ENCODE measurements at places on chromosomes 1 and 21.

DNA sequence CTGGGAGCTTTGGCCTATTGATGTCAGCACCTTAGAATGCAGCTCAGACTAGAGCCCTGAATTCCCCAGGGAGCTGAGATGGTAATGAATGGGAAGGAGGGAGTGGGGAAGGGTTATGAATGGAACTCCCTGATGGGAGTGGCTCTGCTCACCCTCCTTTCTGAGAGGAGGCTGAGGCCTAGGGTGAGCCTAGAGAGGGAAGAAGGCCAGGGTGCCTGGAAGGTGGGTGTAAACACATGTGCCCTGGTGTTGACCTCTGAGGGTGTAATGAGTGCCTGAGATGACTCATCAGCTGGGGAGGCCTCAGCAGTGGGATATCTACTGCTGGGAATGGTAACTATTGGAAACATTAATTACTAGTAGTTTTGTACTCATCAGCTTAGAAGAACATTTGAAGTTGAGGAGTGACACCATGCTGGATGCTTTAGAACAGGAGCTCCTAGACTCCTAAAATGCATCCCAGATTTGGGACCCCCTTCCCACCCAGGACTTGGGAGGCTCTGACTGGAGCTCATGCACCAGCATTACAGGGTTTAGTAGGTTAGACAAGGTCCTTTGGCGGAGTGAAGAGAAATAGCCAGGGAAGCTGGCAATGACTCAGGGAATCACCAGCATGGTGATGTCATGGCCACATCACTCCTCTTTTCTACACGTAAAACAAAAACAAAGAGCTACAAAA, 16.0 kb upstream of the PIGV start:
- peak; percentile 74 for DNase-seq

DNA sequence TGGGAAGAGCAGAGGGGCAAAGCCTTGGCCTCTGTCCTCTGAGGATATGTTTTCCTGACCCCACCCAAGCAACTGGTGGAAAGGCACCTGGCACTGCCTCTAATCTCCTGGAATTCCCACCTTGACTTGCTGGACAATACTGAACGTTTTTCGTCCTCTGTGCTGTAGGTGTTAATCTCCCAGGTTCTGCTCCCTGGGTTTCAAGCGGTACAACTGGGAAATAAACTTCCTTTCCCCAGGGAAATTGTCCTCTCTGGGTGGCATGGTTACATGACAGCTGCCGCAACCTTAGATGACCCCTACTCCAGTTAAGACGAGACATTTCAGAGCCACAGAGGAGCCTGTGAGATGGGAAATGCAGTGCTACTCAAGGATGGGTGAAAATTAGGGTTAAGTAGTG, 57.3 kb upstream of the BCAR3 start:
- no peak for DNase-seq

DNA sequence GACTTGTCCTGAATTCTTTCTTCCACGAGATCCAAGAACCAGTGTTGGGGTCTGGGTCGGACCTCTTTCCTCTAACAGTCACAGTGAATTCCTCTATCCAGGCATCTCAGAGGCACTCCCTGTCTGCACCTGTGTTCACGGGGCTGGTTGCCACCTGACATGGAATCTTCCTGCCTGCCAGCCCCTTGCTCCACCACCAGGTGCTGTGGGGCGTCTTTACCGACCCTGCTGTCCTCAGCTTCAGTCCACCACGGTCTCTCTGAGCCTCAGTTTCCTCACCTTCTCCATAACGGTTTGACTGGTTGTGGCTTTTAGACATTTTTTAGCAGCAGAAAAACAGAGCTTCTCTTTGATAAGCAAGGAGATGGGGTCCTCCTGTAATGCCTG, 62.7 kb downstream of the SDC3 start:
- no peak for DNase-seq

DNA sequence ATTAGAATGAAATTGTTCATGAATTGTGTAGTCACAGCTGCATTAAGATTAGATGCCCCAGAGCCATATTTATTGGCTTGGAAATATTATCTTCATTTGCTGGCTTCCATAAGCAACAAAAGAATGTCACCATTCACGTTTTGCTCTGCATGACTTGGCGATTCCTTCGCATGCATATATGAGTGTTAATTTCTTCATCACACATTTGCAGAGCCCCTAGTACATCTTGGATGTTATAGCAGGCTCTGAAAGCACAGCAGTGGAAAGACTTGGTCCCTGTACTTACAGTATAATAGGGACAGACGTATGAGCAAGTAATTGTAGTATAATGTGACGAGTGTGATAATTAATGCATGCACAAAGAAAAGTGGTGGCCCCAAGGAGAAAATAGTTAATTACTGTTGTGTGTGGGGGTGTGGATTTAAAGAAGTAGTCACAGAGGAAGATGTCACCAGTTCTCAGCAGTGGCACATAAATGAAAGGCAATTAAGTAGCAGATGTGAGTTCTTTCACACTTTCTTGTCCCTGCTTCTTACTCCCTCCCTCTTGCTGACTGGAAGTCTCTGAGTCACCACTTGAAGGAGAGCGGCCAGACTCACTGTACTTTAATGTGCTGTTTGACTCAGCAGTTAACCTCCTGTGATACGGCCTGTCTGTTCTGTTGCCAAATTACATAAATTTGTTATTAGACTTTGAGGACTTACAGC, 21.0 kb downstream of the S100A10 start:
- DNase-seq = peak; percentile 94

GRCh38 chr1:153434746-153435455, 18.6 kb downstream of the S100A7A start:
- DNase-seq = no peak

- peak; percentile 53 for DNase-seq
These were observed 2.1 kb downstream of the RIPK4 start for GRCh38 chr21:41764558-41765419.

DNA sequence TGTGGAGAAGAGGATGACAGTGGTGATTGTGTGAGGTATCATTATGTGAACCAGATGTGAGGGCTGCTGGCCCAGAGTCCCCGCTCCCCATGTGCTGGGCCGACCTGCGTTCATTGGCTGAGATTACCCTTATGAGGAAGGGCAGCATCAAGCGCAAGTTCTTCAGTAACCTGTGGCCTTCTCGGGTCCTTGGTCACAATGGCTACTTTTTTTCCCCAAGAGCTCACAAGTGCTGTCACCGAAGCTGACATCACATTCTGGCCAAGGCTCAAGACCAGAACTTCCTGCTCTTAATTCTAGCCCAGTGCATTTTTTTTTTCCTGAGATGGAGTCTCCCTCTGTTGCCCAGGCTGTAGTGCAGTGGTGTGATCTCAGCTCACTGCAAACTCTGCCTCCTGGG, 262.9 kb downstream of the RHOU start:
- no peak for DNase-seq

DNA sequence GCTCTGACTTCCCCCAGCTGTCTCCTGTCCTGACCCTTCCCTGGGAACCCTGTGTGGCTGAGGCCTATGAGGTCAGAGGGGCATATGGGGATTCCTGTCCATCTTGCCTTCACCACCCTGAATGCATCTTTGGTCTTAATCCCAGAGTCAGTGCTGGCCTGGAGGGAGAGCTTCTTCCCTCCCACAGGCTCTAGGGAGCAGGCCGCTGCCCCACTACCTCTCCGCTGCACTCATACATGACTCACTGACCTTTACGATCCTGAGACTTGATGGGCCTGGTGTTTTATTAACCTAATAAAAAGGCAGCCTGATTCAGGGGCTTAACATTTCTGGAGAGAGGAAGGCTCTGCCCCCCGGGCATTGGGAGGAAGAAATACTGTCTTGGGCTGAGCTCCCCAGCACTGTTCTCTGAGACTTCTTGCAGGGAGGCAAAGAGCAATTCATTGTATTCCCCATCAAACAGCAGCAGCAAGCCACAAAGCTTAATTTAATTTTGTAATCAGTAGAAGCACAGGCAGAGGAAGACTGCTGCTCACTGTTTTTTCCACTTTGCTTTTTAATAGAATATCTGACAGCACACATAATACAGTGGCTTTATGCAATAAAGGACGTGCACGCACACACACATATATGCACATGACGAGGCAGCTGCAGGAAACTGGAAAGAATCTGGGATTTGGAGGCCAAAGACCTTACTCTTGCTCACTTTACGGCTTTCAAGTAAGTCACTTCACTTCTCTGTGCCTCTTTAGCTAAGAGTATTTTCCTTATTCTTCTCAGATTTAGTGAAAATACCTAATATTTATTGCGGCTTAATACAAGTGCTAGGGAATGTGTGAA, 89.2 kb upstream of the GRIK3 start:
- DNase-seq = no peak

- no peak for DNase-seq
These were observed 688.6 kb upstream of the ADGRL4 start for GRCh38 chr1:79695138-79695537.

- DNase-seq = no peak
These were observed 100.1 kb upstream of the C1orf174 start for GRCh38 chr1:3999941-4000735.

DNA sequence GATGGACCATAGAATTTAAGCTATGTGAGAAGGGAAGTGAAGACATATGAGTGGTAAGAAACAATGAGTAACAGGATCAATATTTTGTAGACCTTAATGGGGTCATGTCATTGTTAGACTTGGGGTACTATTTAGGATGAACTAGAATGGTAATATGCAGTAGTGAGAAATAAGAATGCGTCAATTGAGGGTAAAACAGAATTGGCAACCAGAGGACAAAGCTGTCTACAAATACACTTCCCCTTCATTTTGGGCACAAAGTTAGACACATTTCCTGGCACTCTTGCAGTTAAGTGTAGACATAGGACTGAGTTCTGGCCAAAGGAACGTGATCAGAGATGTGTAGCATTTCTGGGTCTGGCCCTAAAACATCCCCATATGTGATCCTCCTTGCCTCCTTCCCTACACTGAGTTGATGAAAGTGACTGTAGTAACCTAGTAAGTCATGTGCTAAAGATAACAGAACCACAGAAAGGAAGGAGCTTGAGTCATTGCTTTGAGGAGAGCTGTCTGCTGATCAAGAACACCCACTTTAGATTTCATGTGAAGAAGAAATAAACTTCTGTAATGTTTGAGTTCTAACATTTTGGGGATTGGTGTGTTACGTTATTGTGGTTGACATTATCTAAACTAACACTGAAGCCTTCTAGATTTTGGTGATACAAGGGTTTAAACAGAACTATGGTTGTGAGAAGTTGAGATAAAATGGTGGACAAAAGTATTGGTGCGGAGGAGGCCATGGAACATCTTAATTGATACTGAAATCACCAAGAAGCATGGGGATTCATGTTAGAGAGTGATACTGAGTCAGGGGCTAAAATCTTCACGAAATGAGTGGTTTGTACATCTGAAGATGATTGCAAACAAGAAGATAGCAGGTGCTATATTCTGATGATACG, 41.7 kb downstream of the CD55 start:
- peak; percentile 32 for DNase-seq

GRCh38 chr1:218983433-218983832, 190.2 kb upstream of the LYPLAL1 start:
- DNase-seq = no peak

DNA sequence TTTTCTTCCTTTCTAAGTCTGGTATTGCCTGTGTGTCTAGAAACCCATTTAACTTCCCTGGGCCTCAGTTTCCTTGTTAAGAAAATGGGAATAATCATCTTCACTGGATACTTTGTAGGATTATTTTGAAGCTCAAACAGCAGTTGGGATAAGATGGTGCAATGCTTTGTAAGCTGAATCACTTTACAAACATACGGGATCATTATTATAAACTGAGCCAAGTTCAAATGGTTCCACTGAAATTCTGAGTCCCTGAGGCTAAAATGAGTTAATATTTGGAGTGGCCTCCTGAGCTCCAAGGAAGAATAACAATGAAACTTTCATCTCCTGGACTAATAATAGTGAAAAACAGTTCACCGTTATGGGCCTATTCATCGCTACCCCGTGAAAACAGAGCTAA, 388.0 kb downstream of the PLPP3 start:
- peak; percentile 19 for DNase-seq

DNA sequence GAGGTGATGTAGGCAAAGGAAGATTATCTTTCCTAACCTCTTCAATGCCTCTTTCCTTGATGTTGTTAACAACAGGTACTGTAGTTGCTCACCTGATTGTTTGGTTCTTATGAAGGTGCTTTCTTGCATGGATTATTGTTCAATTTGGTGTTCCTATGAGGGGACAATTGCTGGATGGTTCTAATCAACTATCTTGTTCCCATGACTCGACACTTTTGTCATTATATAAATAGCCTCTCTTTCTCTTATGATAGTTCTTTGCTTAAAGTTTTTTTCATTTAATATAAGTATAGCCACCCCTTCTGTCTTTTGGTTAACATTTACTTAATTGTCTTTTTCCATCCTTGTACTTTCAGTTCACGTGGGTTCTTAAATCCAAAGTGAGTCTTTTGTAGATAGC, 35.5 kb downstream of the OR10R2 start:
- DNase-seq = no peak

GRCh38 chr1:202802998-202803932, 5.0 kb downstream of the KDM5B start:
- DNase-seq = peak; percentile 69

- no peak for DNase-seq
These were observed 14.1 kb upstream of the TIAM1 start for GRCh38 chr21:31358158-31358557.

DNA sequence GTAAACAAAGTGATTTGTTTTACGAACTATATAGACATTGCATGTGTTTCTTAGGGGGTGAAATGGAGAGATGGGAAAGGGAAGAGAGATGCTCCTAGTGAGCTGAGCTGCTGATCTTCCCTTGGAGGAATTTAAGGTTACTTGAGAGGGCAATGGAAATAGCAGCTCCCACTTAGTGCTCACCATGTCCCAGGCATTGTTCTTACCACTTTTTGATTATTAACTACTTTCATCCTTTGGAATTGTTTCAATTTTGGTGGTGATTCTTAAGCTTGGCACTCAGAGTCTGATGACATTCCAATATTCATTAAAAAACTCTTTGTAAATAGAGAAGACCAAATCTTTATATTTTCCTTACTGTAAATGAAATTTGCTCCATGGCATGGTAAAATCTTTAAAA, 124.9 kb downstream of the ITSN1 start:
- no peak for DNase-seq

DNA sequence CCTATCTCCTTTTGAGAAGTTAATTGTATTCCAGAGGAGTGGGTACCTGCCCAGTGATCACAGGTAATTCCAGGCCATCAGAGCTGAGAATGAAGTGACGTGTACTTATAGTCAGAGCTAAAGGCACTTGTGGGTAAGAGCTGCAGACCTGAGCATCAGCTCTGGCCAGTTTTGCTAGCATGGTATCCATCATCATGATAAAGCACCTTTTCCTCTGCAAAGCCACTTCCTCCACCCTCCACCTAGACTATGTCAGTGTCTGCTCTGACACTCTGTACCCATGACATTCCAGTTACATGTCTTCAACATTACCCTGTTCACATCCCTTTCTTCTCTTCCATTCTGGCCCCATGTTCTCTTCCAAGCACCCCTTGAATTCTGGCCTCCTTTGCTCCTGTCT, 157.3 kb downstream of the GRIK3 start:
- no peak for DNase-seq

DNA sequence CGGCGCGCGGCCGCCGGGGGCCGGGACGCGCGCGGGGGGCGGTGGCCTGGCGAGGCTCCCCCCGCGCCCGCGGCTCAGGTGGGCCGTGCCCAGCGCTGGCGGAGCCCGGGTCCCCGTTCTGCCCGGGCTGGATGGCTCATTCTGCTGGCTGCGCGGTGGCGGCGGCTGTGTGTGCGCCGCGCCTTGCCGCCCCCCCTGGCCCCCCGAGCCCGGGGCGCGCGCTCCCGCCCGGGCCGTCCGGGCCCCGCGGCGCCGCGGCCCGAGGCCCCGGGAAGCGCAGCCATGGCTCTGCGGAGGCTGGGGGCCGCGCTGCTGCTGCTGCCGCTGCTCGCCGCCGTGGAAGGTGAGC, at the start of gene EPHB2:
EPHB2 (plus strand) TSS at position 139 of the 349 bp plus-strand sequence; CDS start at position 283, 144 bp downstream.
- DNase-seq = peak; percentile 53

GRCh38 chr1:1141911-1142250, 26.0 kb upstream of the C1orf159 start:
- no peak for DNase-seq

Measured in epithelial cell of esophagus (primary cell).